ENCODE measurements at places on chromosomes 11 and 22.

DNA sequence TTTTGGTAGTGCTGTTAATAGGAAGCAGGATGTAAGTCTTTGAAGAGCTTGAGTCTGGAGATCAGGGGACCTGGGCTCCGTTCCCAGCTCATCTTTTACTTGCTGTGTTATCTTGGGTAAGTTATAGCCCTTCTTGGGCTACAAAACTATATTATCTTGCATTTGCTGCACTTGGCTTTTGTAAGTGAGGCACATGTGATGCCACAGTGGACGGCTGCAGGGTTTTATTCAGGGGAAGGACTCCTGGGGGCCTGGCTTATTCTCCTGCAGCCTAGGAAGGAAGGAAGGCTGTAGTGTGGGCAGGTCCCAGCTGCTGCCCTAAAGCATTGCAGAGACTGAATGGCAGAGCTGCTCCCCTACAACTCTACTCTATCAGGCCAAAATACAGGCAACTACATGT, 6.4 kb downstream of the CD82 start:
- DNase-seq = no peak

GRCh38 chr11:34773826-34774225, 142.4 kb downstream of the APIP start:
- no peak for DNase-seq

GRCh38 chr11:17407575-17407974, 19.1 kb upstream of the KCNJ11 start:
- no peak for DNase-seq

- no peak for DNase-seq
These were observed 3.9 kb upstream of the EHF start for GRCh38 chr11:34616830-34617504.

- no peak for DNase-seq
These were observed 35.3 kb downstream of the KREMEN1 start for GRCh38 chr22:29108137-29108536.

DNA sequence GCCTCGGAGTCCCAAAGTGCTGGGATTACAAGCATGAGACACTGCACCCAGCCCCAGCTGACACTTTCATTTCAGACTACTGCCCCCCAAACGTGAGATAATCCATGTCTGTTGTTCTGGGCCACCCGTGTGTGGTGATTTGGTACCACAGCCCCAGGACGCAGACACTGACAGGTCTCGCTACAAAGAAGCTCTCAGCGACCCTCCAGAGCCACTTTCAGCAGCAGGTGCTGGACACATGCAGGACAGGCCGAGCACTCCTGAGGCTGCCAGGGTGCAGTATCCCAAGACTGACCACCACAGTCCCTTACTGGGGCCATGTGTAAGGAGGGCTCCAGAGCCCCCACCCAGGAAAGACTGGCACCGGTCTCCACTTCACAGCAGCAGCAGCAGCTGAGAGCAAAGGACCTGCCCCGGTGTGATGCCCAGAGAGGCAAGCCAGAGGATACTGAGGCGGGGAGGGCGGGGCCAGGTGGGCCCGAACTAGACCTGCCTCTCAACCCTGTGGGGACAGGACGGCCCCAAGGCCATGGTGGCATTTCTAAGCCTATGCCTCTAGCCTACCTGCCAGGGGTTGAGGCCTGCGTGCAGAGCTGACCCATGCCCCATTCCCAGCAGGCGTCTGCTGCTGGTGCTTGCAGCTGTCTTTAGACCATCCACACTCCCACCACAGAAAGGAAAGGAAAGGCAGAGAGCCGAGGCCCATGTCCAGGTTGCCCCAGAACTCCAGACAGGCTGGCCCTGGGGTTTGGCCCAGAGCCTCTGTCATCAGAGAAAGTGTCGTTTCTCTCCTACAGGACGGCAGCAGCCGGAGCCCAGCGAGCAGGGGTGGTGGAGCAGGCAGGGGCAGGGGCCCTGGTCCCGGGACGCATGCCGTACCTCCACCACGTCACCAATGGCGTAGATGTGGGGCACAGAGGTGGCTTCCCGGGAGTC, 28.0 kb upstream of the GNB1L start:
- peak; percentile 16 for DNase-seq

GRCh38 chr11:3126901-3127691, 38.0 kb downstream of the OSBPL5 start:
- no peak for DNase-seq

DNA sequence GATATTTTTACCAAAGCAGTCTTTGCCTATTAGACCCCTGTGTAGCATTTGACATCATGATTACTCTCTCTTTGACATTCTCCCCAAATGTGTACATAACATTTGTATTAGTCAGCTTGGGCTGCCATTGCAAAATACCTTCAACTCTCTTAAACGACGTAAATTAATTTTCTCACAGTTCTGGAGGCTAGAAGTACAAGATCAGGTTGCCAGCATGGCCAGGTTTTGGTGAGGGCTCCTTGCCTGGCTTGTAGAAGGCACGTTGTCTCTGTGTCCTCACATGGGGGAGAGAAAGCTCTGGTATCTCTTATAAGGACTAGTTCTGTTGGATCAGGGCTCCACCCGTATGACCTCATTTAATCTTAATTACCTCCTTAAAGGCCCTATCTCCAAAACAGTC, 12.3 kb upstream of the DLAT start:
- no peak for DNase-seq

- DNase-seq = no peak
These were observed 6.2 kb downstream of the CRYAB start for GRCh38 chr11:111905411-111905810.

- DNase-seq = no peak
These were observed 15.8 kb upstream of the CARS1 start for GRCh38 chr11:3073029-3073435.

DNA sequence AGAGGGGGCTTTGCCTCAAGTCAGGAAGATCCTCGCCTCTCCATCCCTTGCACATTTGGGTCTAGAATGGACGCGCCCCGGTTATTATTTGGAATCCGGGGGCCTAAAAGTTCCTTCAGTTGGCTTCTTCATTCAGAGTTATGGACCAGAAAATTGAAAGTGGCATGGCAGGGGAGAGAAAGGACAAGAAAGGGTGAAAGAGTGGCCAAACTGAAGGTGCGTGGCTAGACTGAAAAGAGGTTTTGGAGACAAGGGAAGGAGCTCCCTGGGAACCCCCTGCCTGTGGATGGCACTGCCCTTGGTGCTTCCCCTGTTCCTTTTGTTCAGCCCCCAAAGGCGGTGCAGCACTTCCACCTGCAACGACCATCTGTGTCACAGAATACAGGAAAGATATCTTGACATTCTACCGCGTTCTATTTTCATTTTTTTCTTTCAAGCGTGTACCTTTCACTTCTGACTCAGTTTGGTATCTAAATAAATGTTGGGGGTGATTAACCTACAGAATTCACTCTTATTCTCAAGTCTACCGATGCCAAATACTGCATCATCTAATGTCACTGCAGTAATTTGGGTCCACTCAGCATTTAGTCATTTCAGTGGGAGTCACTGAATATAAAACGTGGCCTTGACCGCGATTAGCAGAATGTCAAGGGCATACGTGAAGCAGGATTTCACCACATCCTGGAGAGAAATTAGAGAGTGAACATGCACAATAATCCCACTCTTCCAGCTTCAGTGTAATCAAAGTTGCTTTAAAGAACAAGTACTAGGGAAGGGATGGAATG, 88.1 kb upstream of the ARHGAP32 start:
- no peak for DNase-seq

- no peak for DNase-seq
These were observed 6.4 kb upstream of the KCNJ11 start for GRCh38 chr11:17394743-17395390.

- DNase-seq = no peak
These were observed 4.7 kb upstream of the DGAT2 start for GRCh38 chr11:75763846-75764245.

- no peak for DNase-seq
These were observed 428.4 kb downstream of the MN1 start for GRCh38 chr22:27372969-27373670.

- no peak for DNase-seq
These were observed 19.0 kb downstream of the CHST1 start for GRCh38 chr11:45646275-45646927.

DNA sequence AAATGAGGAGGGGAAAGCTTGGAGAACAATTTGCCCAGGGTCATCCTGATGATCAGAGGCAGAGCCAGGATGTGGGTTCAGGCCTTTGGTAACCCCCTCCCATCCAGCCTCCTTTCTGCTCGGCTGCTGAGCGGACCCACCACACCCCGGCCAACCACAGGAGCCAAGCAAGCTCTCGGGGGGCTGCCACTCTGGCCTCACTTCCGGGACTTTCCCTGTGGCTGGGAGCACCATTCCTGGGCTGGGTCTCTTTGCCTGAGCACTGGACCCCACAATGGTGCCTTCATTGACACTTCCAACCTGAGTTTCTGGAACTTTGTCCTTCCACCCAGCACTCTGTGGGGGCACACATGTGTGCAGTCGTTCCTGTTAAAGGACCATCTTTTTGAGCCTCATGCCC, 9.8 kb downstream of the TOP3B start:
- DNase-seq = no peak

DNA sequence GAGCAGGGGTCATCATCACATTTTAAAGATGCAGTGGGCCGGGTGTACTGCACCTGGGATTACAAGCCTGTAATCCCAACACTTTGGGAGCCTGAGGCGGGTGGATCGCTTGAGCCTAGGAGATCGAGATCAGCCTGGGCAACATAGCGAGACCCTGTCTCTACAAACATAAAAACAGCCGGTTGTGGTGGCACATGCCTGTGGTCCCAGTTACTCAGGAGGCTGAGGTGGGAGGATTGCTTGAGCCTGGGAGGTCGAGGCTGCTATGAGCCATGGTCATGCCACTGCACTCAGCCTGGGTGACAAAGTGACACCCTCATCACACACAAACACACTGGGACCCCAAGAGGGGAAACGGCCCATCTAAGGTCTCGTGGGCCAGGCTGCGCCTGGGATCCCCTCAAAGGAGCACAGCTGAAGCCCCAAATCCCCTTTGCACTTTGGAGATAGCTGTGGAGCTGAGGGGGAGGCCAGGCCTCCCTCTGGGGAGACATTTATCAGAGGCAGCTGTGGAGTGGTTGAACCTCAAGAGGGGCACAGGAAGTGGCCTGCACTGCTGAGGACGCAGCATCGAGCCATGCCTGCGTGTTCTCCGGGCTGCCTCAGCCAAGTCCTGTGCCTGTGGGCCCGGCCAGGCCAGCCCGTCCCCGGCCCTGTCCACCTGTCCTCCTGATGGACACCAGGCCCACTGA, 27.5 kb downstream of the OSBPL5 start:
- no peak for DNase-seq

DNA sequence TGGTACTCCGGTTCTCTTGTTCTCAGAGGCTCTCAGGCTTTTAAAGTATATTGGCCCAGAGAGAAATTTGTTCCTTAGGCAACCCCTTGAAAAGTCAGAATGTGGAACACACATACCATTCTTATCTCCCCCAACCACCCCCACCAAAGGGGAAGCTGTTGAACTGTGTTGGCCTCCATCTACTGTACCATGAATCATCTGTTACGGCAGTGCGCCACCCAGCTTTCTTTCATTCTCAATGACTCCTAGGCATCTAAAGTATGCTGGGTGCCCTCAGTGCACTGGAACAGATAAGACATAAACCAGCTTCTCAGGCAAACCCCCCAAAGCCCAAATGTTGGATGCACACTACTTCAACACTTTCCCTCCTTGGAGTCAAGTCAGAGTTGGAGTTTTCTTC, 696.2 kb upstream of the TENM4 start:
- no peak for DNase-seq

DNA sequence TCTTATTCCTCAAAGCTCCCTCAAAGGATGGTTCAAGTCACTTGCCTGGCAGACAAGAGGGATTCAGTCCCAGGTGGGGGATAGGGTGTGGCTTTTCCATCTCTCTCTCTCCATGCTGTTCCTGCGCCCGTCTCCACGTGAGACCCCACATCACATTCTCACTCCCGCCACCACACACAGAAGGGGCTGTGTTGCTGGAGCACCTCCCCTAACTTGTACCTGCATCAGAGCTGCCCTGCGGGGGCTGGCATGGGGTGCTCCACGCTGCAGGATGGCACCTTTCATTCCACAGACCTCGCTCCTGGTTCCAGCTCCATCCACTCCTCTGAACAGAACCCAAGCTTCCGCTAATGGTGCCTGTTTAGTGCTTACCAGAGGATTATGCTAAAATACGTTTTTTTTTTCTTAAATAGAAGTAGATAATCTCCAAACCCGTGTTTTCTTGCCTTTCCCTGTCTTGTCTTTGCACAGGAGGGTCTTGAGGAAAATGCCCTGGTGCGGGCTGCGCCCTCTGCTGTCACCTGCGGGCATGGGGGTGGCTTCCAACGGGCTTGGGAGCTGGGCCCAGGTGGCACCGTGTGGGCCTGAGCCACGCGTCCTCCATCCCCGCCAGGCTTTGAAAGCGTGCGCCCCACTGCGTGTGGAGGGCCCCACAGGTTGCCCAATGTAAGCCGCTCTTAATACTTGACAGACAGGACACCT, 985.6 kb downstream of the BRD1 start:
- no peak for DNase-seq

Measured in omental fat pad (tissue), 4 donors.